SW 1271 (cell line): ENCODE measurements at places on chromosomes 2 and 18.
A peak's percentile ranks its signal among the peaks of the same experiment; 100 is the strongest.

DNA sequence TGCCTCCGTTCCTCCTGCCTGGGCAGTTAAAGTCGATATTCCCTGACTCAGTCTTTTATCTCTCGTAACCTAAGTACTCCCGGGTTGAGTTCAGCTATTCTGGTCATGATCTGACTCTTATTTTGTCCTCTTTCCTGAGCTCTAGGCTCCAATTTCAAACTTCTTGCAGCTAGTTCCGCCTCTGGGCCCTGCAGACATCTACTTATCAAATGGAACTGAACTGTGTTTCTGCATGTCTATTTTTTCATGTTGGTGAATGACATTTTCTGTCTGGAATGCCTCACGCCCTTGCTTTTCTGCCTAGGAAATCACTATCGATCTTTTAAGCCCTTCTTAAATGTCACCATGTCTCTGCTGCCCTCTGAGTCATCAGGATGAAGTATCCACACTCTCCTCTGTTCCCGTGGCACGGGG is 101.5 kb downstream of the VAPA start:
- DNase-seq, result no peak

DNA sequence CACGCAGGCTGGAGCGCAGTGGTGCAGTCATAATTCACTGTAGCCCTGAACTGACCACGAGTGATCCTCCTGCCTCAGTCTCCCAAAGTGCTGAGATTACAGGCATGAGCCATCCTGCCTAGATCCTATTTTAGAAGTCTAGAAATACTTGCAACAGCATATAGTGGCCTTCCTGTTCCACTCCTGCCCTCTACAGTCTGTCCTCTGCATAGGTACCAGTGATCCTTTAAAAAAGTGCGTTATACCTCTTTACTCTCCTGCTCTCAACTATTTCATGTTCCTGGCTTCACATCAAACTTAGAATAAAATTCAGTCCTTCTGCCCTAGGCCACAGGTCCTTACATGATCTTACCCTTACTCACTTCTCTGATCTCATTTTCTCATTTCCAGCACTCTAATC is 6.0 kb downstream of the COMMD1 start:
- peak; percentile 21 for DNase-seq

DNA sequence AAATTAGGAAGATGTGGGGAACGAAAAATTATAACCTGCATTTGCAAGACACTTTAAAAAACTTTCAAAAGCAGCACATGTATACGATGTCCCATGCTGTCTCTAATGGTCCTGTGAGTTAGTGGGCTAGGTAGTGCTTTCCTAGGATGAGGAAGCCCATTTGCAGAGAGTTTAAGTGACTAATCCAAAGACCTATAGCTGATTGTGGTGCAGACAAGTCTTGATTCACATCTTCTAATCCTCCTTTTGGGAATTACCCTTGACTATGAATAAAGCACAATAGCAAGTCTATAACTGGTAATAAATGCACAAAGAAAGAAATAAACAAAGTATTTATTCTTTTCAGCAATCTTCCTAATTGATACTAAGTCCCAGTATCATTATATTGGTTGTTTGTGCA is 234.6 kb upstream of the FANCL start:
- DNase-seq, result no peak

GRCh38 chr18:44880170-44880569 is 199.5 kb downstream of the SETBP1 start:
- no peak for DNase-seq

GRCh38 chr2:74239346-74239745 is 40.9 kb downstream of the MTHFD2 start:
- no peak for DNase-seq

- DNase-seq, result no peak
Observed at GRCh38 chr2:58204195-58204959, 36.7 kb downstream of the FANCL start.

GRCh38 chr2:12031866-12032265 is 285.4 kb downstream of the LPIN1 start:
- no peak for DNase-seq

DNA sequence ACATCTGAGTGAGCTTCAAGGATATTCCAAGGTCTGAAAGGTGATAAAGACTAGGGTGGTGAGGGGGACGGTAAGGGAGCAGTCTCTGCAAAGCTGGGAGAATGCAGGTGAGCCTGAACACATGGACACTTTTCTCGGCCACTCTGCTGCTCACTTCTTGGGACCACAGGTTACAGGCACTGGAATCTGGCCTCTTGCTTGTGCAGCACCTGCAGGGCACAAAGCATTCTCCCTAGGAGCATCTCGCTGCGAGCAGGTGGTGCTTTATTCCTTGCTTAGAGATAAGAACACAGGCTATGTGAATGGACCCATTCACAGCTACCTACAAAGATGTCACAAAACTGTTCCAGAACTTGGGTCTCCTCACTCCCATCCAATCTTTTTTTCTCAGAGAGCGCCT is 153.2 kb downstream of the DDX1 start:
- no peak for DNase-seq

- DNase-seq, result no peak
Observed at GRCh38 chr2:219086196-219086595, 25.5 kb upstream of the IHH start.

GRCh38 chr2:184413671-184414229 is 184.6 kb upstream of the ZNF804A start:
- DNase-seq, result no peak

DNA sequence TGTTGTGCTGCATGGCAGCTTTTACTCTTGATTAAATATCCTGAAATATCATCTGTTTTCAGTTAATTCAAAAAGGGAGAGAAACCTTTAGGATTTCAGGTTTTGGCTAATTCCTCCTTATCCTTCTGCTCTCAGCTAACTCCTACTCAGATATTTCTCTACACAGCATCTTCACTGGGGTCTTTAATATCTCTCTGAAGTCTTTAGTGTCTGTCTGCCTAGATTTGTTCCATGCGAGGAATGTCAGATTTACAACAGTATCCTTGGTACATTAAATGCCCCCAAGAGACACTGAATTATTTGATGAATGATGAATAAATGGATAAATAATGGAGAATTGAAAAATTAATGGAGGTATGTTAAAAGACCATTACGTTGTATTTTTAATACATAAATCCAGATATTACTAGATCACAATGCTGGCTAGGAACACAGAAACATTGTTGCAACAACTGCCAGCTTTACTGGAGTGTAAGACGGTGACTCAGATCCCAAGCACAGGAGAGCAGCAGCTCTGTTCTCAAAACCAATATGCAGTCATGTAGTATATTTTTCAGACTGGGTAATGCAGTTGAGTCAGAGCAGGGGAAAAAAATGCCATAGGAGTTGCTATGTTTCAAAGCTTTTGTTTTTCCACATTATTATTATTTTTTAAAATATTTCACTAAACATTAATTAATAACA is 388.0 kb upstream of the SYT4 start:
- no peak for DNase-seq

DNA sequence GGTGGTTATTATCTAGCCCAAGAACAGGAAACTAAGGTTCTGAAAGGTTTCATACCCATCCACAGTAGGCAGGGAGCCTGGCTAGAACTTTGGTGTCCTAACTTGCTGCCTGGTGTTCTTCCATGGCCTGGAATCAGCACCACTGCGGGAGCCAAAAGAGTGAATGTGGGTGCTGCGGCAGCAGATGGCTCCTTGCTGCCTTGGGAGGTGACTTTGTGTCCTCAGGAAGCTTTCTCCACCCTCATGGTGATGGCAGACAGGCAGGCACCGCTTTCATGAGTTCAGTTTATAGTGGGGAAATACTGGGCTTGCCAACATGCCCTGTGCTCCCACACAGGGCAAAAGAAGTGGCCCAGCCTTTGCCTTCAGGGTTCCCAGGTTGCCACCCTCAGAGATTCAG is 385.2 kb downstream of the BCL11A start:
- no peak for DNase-seq

DNA sequence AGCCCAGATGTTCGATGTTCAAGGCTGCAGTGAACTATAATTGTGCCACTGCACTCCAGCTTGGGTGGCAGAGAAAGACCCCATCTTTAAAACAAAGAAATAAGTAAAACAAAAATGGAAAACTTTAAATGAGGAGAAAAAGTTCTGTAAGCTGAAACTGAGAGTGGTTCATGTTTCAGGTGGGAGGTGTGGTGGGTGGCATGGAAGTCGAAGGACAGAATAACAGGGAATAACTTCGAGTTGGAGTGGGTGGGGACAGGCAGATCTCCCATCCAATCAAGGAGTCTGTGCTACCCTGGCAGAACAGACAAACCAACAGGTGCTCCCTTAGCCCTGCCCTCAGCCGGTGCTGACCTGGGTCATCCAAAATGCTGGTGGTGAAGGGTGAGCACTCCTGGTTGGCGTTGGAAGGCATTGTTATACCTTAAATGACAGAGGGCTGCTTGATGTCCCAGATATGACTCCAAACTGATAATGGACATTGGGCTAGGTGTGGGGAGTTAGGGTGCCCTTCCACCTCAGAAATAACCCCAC is 328.4 kb downstream of the DYSF start:
- DNase-seq, result no peak

DNA sequence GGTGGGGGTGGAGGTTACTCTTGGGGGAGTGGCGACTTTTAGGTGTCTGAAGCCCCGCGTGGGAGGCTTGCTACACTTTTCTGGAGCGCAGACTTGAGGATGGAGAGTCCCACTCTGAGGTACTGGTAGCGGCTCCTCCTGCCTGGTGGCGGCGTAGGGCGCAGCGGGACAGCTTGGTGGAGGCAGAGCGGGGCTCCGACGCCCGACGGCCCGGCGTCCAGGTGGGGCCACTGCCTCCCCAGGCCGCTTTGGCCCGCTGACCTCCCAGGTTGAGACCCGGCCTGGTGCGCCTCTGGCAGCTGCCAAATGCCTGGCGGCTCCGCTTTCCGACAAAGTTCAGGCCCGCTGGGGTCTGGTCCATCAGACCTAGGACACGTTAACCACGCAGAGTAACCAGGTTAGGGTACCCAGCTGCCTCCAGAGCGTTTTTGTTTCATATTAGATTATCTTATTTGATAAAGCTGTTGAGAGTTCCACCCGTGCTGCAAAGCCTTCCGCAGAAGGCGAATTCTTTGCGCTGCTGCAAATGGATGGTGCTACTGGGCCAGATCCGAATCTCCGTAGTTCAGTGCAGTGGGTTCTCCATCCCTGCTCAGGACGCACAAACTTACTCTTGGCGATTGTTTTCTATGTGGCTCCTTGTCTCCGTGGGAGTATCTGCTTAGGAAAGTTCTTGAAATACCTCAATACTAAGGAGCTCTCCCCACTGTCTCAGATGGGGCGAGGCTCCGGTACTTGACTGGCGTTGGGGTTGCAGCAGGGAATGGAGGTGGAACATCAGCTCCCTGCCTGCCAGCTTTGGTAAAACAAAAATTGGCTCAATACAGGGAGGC is 405.9 kb downstream of the XIRP2 start:
- DNase-seq, result no peak

GRCh38 chr2:205650931-205651330 is 31.4 kb upstream of the NRP2 start:
- DNase-seq, result no peak

DNA sequence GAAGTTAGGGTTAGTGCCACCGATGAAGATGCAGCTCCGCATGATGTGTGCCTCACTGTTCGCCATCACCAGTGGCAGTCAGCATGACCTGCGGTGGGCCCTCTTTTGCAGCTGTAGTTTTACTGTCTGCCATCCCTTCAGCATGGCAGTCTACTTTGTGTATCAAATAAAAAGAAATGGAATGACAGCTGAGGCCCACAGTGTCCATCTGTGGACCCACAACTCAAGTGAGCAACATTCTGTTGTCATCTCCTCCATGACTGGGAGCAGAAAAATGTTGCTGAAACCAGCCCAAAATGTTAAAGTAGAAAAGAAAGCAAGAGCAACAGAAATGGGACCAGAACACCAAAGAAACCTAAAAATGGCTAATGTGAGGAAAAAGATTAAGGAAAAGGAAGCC is 128.7 kb downstream of the MEP1B start:
- DNase-seq, result no peak

DNA sequence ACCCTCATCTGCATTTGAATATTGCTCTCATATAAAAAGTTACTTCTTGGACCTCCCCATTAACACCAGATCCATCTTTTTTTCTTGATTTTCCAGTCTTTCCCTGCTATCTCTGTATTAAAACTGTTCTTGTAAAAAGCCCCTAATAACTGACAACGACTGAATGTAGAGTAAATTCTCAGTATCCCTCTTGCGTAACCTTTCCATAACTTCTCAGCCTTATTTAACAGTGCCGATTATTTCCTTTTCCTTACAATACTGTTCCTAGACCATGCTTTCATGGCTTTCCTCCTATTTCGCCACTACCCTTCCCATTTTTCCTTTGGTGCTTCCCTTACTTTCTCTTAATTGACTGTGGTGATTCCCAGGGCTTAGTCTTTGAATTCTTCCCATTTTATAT is 348.9 kb upstream of the DSEL start:
- DNase-seq, result no peak

GRCh38 chr18:10495936-10496335 is 29.9 kb upstream of the NAPG start:
- no peak for DNase-seq

DNA sequence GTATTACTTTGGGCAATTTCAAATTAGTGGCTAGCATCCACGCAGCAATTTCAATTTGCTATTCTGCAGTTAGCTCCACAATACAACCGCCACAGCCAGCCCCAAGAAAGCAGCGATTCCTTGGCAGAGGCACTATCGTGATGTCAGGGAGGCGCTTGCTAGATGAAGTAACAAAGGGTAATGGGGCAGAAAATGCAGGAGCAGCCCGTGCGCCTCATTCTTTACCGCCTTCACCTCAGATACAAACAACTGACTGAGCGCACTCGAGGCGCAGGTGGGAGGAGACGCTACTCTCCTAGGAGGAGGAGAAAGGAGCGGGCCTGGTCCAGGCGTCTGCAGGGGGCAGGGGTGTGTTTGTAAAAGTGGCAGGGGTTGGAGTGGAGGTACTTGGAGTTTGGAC is 76.9 kb upstream of the ASB18 start:
- no peak for DNase-seq

DNA sequence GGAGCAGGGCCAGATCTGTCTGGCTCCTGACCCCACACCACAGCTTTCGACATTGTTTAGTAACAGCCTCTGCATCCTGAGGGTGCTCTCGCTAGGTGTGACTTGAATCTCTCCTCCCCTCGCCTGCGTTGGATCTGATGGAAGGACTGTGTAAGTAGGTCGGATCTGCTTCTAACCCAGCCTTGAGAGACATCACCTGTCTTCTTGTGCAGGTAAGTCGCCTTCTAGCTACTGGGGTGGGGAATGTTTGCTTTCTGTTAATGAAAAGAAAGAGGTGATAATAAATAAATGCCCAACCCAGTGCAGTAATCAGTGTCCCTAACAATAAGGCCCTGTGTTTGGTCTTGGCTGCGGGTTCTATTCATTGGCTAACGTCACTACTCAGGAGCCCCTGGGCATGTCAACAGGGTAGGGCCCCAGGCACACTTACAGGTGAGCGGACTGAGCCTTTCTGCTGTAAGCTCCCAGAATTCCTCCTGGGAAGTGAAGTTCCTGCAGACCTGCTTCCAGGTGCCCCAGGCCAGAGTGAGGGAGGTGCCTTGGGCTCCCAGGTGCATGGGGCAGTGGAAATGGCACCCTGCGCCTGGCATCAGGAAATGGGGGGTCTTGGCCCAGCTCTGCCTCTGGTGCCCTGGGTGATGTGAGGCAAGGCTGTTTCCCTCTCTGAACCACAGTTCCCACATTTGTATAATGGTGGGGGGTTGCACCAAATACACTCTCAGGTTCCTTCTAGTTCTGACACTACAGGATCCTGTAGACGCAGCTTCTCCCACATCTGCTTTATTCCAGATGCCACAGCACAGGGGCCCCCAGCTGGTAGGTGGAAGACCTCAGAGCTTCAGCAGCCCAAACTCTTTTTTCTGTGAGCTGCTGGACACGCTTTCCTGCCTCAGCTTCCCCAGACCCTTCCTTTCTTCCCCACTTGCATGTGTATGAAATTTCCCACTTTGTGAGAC is 11.2 kb upstream of the FOSL2 start:
- no peak for DNase-seq

- DNase-seq, result no peak
Observed at GRCh38 chr18:47915930-47916329, 14.5 kb downstream of the SMAD2 start.
